ENCODE measurements at places on chromosomes 4 and X.

DNA sequence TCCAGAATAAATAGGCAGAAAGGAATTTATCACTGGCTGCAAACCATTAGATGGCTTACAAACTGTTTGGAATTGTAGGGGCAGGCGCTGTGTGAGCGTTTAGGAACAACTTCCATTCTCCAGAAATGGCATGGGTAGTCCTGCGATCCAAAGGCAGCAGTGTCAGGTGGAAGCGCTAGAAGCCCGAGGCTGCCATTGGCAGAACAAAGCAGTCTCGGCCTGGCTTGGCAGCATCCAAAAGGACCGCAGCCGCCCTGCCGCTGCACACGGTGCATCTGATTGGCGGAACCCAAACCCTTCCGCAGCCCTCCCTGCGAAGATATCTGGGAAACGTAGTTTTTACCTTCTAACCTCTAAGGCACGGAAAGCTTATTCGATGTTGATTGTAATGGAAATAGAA lies 23.6 kb upstream of the YTHDC1 start:
- peak; percentile 29 for DNase-seq

- DNase-seq: no peak
Measured at GRCh38 chr4:140005699-140006098, 148.3 kb downstream of the MAML3 start.

DNA sequence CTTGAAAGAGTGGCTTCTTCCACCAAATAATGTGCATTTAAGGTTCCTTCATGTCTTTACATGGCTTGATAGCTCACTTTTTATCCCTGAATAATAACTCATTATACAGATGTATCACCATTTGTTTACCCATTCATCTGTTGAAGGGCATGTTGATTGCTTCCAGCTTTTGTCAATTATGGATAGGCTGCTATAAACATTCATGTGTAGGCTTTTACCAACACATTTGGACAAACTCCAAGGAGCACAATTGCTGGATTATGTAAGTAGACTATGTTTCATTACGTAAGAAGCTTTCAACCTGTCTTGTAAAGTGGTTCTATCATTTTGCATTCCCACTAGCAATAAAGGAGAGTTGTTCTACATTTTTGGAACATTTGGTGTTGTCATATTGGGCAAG lies 2637.0 kb downstream of the PCDH7 start:
- no peak for DNase-seq

- DNase-seq: no peak
Measured at GRCh38 chrX:48649102-48649501, 34.5 kb upstream of the WAS start.

DNA sequence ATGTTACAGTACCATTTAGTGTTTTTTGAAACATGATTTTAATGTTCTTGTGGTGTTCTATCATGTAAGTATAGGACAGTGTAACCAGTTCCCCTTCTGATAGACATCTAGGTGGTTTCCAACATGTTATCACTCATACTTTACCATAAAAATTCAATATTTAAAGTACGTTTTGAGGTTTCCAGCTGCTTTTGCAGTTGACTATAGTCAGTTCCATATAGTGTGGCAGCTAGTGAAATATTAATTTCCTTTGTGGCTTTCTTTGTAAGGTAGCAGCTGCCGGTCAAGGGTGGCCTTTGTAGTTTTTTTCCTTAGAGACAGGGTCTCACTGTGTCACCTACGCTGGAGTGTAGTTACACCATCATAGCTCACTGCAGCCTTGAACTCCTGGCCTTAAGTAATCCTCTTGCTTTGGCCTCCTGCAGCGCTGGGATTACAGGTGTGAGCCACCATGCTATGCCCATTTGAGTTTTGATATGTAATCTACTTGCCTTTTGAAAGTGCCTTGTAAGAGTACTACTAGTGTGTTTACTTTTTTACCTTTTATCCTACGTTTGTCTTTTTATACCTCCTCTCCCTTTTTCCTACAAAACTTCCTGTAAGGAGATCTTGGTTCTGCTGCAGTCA lies 63.0 kb downstream of the ARHGAP10 start:
- DNase-seq: no peak

DNA sequence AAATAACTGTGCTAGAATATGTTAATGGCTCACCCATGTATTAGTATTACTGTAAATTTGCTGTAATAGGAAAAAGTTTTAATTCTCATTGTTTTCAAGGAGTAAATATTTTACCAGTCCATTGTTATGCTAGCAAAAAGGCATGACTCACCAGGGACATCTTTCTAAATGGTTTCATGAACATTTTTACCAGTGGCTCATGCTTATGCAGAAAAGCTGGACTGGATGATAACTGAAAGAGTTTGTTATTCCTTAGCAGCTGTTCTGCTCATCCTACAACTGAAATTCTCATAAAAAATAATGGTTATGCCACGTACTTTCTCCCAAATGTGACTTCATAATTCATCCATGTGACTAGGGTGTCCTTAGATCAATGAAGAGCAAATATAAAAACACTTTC lies 111.9 kb upstream of the PCDH18 start:
- DNase-seq: no peak

- no peak for DNase-seq
Measured at GRCh38 chr4:7395645-7396044, 39.1 kb downstream of the PSAPL1 start.

GRCh38 chr4:68249434-68249833 lies 3.9 kb upstream of the TMPRSS11B start:
- DNase-seq: no peak

GRCh38 chr4:183422962-183423631 lies 21.3 kb upstream of the CDKN2AIP start:
- no peak for DNase-seq

DNA sequence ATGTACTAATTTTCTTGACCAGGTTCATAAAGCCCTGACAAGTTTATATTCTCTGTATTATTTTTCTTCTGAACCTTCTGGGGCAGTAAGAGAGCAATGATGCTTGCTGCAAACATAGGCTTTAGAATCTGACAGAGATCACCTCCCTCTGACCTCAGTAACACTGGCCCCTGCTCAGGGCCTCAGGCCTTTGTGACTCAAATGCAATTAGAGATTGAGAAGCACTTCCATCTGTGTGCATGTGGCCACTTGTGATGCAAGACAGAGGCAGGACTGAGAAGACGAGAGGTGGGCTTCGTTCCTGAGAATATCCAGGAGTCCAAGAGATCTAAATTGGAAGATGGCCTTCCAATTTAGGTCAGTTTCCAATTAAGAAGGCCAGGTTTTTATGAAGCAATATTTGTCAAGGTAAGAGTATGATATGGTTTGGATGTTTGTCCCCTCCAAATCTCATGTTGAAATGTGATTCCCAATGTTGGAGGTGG lies 82.8 kb upstream of the VEGFC start:
- no peak for DNase-seq

DNA sequence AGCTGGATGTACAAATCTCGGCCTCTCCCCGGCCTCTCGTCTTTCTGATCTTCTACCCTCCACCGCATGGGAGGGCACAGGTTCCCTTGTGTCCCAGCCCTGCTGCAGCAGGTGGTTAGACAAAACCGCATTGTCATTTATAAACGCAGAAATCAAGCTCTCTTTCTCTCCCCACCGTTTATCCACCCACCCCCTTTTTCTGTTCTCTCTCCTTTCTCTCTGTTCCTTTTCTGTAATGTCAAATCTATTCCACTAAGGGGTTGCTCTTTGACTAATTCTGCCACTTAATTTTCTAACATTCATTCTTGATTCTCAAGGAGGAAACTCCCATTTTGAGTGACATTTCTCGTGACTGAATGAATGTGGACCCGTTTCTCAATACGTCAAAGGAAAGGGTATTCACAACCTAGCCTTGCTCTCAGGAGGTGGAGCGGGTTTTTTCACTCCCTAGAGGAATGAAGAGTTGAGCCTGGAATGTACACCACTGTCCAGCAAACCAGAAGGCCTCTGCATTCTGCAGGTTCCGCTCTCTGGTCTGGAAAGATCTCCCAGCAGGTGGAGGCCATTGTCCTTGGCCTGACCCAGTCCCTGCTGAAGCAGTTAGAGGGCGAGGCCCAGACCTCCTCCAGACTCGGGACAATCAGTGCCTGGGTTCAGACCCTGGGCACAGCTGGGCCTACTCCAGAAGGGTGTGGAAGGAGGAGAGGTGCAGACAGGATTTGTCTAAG lies 70.9 kb upstream of the ENPP6 start:
- no peak for DNase-seq

GRCh38 chr4:168562041-168562571 lies 65.3 kb downstream of the PALLD start:
- no peak for DNase-seq

DNA sequence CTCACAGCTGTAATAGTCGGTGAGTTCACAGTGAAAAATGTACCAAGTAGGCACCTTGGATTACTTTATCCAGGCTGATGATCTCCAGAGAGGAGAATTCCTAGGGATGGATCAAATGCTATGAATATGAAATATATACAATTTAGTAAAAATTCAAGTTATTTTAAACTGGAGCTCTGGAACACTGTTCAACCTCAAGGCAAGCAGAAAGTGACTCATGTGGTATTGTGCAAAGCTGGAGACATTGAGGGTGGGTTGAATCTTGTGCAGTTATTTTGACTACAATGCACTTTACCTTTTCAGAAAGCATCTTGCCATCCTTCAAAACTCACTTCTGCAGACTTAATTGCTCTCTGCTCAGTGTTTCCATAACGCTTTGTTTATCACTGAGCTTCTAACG lies 43.4 kb downstream of the OSTC start:
- DNase-seq: no peak

- no peak for DNase-seq
Measured at GRCh38 chrX:56130031-56130430, 102.1 kb upstream of the KLF8 start.

GRCh38 chr4:122456231-122457116 lies at the start of gene IL2:
TSS of gene IL2 (minus strand) at chr4:122456725. CDS start at chr4:122456440, 285 bp downstream.
- peak; percentile 58 for DNase-seq

DNA sequence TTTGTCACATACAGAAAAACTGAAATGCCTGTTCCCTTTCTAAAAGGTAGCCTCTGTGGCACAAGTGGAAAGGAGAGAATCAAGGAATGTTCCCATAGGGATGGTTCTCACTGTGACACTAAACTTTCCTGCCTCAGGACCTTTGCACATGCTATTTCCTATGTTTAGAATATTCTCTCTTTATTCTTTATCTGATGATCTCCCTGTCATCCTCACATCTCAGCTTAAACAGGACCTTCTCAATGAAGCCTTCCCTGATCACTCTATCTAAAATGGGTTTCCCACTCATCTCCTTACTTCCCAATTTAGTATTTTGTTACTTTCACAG lies 32.3 kb downstream of the HOPX start:
- no peak for DNase-seq

DNA sequence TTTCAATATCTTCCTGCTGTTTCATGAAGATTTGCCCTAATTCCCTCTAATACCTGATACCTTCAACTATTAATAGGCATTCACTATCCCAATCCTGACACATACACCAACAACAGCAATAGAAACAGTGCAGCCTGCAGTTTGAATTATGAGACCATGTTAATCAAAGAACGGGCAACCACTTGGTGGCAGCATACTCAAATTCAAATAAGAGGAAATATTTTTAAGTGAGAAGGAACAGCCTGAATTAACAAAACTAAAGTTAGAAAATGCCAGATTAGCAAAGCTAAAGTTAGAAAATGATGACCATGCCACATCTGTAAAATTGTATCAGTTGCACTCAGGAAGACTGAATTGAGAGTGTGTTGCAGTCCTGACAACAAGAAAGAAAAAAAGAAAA lies 204.9 kb downstream of the SMARCA1 start:
- no peak for DNase-seq

DNA sequence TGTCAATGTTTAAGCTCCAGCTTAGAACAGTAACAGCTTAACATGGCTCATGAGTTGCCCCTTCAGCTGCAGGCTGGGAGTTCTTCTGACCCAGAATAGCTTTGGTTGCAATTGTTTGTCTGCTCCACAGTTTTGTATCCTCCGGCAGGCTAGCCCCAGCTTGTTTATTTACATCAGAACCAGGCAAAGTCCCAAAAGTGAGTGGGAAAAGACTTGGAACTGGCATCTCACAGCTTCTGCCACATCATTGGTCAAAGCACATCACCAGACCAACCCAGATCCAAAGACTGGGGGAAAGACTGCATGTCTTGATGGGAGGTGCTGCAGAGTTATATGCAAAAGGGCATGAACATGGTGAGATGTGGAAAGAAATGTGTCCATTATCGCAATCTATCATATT lies 231.2 kb upstream of the CPEB2 start:
- DNase-seq: no peak

DNA sequence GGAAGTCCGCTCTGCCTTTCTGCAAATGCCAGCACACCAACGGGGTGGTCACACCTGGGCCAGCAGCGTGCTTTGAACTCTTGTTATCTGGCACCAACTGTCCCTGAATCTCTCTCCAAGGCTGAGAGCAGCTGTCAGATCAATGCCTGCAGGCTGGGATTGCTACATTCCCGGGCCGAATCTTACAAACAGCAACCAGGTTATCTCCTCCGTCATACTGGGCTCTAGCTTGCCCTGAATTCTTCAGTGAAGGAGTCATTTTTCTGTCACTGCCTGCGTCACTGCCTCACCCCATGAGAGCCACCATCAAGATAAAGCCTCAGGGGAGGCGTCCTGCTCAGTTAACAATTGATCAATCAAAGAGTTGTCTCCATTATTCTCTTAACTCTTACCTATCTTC lies 329.4 kb upstream of the PPARGC1A start:
- no peak for DNase-seq

DNA sequence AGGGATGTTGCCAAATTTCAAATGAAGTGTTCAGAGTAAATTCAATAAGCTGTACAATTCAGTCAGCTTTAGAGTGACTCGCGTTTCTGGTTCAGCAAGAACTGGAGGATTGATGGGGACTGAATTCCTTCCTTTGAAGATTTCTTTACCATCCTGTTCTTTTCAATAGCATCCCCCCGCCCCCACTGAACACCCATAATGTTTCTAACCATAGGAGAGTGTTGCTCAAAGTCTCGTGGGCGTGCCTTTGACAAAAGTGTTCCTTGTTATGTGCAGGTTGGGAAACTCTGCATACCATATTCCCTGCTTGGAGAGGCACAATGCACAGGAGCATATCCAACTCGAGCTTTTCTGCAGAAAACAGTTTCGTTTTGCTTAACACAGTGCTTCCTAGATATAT lies 323.5 kb upstream of the CASK start:
- no peak for DNase-seq

- DNase-seq: no peak
Measured at GRCh38 chr4:164501074-164501473, 252.9 kb upstream of the SMIM31 start.

- DNase-seq: no peak
Measured at GRCh38 chr4:130233377-130234047, 1137.6 kb downstream of the C4orf33 start.

GRCh38 chr4:157358439-157358838 lies 137.9 kb downstream of the GRIA2 start:
- DNase-seq: no peak

Measured in activated CD4-positive, alpha-beta T cell treated with anti-CD3 and anti-CD28 coated beads, Interleukin-2, amount 50 U/mL, for 24 hours (primary cell).